Germinal center (tissue), 1 donor: ENCODE measurements at places on chromosomes 2 and 18.
A peak's percentile ranks its signal among the peaks of the same experiment; 100 is the strongest.

- no peak for DNase-seq
These were observed 446.3 kb upstream of the POU3F3 start for GRCh38 chr2:104407641-104408040.

DNA sequence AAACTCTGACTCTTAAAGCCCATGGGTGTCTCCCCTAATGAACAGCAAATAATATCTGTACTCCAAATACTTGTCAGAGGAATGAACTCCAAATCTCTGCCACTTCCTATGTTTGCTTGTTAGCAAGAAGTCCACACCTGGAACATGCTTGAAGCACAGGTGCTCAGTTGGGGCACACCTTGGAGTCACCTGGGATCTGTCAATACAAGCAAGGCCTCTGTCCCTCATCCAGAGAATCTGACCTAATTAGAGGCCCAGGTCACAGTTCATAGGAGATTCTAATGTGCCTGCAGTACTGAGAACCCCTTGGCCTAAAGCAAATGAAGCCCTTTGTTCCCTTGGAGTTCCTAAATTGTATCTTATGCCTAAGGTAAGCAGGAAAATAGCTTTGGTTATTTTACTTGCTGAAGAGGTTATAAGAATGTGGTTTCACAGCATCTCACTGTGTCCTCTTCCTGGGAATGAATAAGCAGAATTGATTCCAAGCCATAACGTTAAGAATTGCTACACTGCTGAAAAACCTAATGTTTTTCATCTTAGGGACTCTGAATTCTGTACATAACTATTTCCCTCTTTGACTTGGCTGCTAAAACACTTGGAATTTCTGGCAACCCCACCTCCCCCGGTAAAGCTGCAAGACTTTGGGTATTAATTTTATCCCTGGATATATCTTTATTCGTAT, 113.4 kb downstream of the PIEZO2 start:
- no peak for DNase-seq

- peak; percentile 4 for DNase-seq
These were observed 96.3 kb downstream of the EVA1A start for GRCh38 chr2:75464348-75464946.

- DNase-seq = no peak
These were observed 69.4 kb downstream of the AGAP1 start for GRCh38 chr2:235563056-235563910.

- no peak for DNase-seq
These were observed 41.9 kb downstream of the SCN9A start for GRCh38 chr2:166333801-166334200.

DNA sequence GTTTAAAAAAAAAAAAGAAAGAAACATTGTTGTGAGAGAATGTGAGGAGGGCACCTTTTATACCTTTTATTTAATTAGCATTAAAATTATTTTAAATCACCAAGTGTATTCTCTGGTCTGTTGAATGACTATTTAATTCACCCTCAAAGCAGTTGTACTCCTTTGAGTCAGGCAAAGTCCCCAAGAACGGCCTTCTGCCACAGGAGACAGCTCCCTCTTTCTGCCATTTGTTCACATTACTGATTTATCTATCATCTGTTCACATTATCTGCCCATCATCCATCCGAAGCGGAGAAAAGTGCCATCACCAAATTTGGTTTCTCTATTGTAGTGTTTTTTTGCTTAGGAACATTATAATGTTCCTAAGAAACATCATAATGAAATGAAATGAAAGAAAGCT, 240.7 kb upstream of the DPP10 start:
- no peak for DNase-seq

DNA sequence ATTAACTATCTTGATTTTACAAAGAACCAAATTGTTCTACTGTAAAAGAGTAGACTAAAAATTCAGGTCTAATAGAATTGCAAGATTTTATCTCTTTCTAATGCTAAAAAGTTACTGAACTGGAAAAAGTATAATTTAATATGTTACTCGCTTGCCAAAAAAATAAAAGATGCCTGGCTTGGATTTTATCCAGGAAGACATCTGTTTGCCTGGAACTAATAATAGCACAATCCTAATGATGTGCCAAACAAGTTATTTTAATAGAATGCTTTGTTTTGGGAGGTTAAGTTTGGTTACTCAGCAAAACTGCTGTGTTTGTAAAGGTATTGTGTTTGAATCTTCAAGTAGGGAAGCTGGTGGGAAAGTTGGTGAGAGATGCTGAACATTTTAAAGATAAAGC, 19.4 kb upstream of the ZSWIM2 start:
- no peak for DNase-seq

GRCh38 chr2:12376025-12376424, 340.7 kb upstream of the TRIB2 start:
- no peak for DNase-seq

- peak; percentile 24 for DNase-seq
These were observed 146.5 kb downstream of the CABLES1 start for GRCh38 chr18:23281626-23282436.
